ENCODE measurements at places on chromosomes 11 and 22. TPM values are rescaled to one million over a fixed set of nuclear protein-coding genes. Genes with fewer than 3 reads are reported as not detected.

The NCAPD3 gene
- total RNA-seq = 12.3 TPM

The FGF3 gene
- not detected for total RNA-seq

The RPS13 gene
- total RNA-seq = 811 TPM

The PDXP gene
- 21.4 TPM for total RNA-seq

The KRTAP5-11 gene
- not detected for total RNA-seq

All from Right ventricle myocardium inferior (tissue), 1 donor.